ENCODE measurements at places on chromosomes 1 and 21.

DNA sequence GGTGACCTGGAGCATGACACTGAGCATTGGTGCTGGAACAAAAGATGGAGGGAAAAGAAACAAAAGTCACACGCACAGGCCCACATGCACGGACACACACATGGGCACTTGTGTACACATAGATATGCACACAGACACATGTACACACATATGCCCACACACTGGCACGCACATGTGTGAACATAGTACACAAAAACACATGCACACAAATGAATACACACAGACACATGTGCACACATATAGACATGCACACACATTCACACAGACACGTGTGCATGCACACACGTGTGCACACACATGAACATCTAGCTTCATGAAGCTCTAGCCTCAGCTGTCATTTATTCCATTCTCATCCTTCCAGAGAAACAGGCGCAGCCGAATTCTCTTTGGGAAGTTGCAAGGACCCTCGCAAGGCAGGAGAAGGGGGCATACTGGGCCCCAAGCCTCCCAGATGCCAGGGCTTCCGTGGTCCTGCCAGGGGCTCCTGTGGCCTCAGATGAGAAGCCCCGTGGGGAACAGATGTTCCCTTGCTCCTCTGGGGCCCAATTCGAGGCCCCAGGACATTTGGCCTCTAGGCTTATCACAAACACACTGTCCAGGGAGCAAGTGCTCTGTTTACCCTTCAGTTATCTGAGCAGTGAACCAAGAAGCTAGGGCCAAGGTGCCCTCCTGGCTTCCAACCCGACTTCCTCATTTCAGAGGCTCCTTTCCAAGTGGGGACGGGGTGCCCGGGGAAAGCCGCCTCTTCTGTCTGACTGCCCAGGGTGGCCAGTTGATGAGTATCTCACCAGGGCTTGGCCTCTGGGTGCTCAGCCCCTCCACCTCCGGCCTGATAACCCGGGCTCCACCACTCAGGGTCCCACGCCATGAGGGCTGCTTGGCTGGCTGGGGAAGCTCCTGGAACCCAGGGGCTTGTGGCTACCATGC lies 116.4 kb upstream of the ARHGEF16 start:
- DNase-seq: no peak

DNA sequence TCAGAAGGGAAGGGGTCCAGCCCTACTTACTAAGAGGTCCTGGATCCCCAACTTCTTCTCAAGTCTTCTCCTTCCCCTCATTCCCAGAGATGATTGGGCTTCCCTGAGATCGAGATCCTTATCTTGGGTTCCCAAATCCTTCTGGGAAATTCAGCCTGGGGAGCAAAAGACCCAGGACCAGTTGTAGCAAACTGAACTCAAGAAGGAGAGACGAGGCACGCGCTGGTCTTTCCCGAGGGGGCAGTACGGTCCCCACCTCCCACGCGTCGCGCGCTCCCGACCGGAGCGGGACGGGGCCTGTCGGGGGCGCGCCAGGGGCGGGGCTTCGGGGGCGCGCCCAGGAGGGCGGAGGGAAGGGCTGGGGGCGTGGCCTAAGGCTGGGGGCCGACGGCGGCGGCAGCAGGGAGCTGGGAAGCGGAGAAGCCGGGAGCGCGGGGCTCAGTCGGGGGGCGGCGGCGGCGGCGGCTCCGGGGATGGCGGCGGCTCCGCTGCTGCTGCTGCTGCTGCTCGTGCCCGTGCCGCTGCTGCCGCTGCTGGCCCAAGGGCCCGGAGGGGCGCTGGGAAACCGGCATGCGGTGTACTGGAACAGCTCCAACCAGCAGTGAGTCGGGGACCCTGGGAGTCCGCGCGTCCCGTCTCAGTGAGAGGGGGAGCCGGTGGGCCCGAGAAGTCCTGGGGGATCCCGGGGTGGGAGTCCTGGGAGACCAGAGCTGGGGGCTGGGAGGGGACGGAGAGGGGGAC lies at the start of gene EFNA3:
Gene EFNA3 (plus strand): TSS at position 369 of the 741 bp plus-strand sequence. CDS start 105 bp downstream, at position 474.
- peak; percentile 46 for DNase-seq

DNA sequence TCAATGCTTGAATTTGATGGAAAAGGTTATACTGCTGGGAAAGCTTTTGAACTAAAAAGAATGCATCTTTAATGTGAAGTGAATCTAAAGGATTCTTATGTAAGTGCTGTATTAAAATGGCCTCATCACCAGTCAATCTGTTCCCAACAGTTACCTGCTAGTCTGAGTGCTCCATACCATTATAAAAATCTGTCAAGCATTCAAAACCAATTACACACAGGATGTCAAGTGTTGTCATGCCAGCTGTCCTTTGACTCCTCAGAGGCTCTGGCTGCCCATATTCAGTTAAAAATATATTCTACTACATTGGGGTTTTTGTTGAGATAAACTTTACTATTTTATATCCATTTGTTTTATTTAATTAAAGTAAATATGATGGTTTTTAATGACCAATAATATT lies 1587.7 kb downstream of the AMY1C start:
- no peak for DNase-seq

DNA sequence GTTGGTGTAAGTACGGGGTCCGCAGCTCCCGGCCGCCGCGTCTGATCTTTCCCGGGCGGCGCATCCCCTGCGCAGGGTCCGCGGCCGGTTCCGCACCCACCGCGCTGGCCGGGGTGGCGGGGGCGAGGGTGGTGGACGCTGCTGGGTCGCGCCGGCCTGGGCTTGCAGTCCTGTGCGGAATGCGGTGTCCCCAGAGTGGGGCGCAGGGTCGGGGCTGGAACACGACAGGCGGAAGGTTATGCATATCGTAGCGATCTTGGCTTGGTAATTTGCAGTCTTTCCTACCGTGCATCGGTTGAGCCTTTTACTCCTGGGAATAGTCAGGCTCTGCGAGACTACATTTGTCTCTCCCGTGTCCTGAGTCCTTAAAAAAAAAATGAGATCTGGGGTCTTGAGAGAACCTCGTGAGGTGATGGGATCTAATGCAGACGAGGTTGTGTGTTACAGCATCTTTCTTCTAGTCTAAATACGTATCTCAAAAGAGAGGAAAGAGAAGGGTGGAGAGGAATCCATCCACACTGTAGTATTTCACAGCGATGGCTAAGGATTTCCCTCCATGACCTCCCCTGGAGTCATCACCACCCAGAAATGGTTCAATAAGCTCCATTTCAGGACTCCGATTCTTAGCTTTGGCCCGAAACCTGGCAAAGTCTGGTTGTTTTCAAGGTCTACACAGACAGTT lies 572 bp downstream of the ATP1B1 start:
- no peak for DNase-seq

GRCh38 chr1:219805191-219805590 lies 123.2 kb downstream of the SLC30A10 start:
- DNase-seq: no peak

- peak; percentile 20 for DNase-seq
These were observed 36.4 kb downstream of the YARS1 start for GRCh38 chr1:32780628-32781234.

Data from omental fat pad (tissue), 4 donors.